ENCODE measurements at places on chromosomes 2 and 18. TPM values are rescaled to one million over a fixed set of nuclear protein-coding genes. Genes with fewer than 3 reads are reported as not detected.

The IL36G gene
- not detected for total RNA-seq

The CCDC74B gene
- total RNA-seq: 9.6 TPM

The SERPINB11 gene
- 0.12 TPM for total RNA-seq

The FMNL2 gene
- total RNA-seq: 13.6 TPM

The EML4 gene
- 56.8 TPM for total RNA-seq

The NOL4 gene
- total RNA-seq: not detected

The CIB4 gene
- not detected for total RNA-seq

The METAP1D gene
- total RNA-seq: 8.9 TPM

The SERPINB4 gene
- total RNA-seq: not detected
